ENCODE measurements at places on chromosomes 7 and 10. TPM values are rescaled to one million over a fixed set of nuclear protein-coding genes. Genes with fewer than 3 reads are reported as not detected.

The TCF7L2 gene
- 2.9 TPM for total RNA-seq

The CCDC3 gene
- total RNA-seq = 1.4 TPM

The REPIN1 gene
- total RNA-seq = 83.9 TPM

The SLC26A5 gene
- 0.85 TPM for total RNA-seq

The ZPBP gene
- not detected for total RNA-seq

The ANKRD30A gene
- total RNA-seq = not detected

The CYP26C1 gene
- total RNA-seq = 1.9 TPM

The C10orf53 gene
- total RNA-seq = not detected

The CCDC7 gene
- total RNA-seq = 4.3 TPM

The CELF2 gene
- 10.2 TPM for total RNA-seq

The OIT3 gene
- total RNA-seq = 0.34 TPM

The TACC2 gene
- 8.2 TPM for total RNA-seq

The GPR22 gene
- 0.17 TPM for total RNA-seq

The CCDC201 gene
- not detected for total RNA-seq

The CALML3 gene
- not detected for total RNA-seq

The ABHD11 gene
- 7.1 TPM for total RNA-seq

The ADGRA1 gene
- total RNA-seq = not detected

The TLX1 gene
- not detected for total RNA-seq

The FAM25C gene
- total RNA-seq = not detected

The MRLN gene
- total RNA-seq = not detected

The BAIAP2L1 gene
- total RNA-seq = 1.4 TPM

The CNNM1 gene
- total RNA-seq = not detected

The PRSS37 gene
- total RNA-seq = not detected

The CPA2 gene
- total RNA-seq = not detected

The ZNF37A gene
- 9.4 TPM for total RNA-seq

The BCAP29 gene
- total RNA-seq = 109 TPM

The CLCN1 gene
- not detected for total RNA-seq

The TMEM236 gene
- 0.17 TPM for total RNA-seq

The CPA4 gene
- total RNA-seq = 0.74 TPM

The MUC12 gene
- total RNA-seq = not detected

The PNLIPRP1 gene
- not detected for total RNA-seq

The MMRN2 gene
- total RNA-seq = 465 TPM
